Pancreas (tissue), 10 donors: ENCODE measurements at places on chromosomes 2 and 18.

DNA sequence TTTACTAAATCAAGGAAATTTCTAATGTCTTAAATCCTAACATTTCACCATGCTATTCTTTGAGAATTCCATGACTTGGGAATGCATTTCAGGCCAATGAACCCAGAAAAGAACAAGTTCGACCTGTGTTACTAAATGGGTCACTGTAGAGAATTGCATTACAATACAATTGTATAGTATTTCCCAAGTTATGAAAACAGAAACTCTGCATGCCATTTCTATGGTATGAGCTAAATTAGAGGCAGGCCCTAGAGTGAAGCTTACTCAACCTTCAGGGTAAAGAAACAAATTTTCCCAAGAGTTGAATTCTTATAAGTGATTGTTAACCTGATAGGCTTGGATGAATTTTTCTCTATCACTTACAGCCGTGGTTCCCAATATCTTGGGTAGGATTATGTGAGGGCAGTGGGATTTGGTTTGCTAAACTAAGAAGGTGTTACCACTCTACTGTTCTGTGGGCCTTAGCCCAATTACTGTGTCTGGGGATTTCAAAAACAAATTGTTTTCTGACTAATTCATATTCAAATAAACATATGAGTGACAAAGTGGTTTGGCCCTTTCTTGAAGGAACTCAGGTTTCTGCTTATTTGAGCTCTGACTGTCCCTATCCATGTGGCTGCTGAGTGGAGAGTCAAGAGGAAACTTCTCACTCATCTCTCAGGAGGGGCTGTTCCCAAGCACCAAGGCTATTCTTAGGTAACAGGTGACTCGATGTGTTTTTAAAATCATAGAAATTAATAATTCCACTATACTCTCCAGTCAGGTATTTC lies 11.2 kb upstream of the SERPINB7 start:
- no peak for DNase-seq

- no peak for DNase-seq
These were observed 513.8 kb upstream of the POU3F3 start for GRCh38 chr2:104340162-104340561.

GRCh38 chr2:160315337-160315736 lies 115.3 kb upstream of the ITGB6 start:
- no peak for DNase-seq

GRCh38 chr2:26164641-26165211 lies 8.2 kb upstream of the GAREM2 start:
- DNase-seq: no peak

DNA sequence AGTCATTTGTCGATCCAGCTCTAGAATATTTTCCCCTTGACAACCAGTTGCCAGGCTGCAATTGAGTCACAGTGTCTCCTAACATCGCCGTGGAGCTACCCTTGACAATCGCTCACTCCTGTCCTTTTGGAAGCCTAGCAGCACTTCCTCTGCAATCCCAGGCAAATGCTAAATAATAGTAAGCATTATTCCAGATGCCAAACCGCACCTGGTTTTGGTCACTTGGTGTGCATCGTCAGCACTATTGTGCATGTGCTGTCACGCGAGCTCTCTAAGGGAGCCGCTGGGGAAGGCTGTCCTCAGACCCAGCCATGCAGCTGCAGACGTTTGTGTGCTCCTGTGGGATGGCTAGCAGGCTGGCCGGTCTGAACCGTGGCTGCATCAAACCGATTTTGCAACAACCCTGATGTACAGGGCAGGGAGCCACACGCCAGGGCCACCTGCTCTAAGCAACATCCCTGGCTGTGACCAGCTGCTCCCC lies 549.5 kb upstream of the ID2 start:
- no peak for DNase-seq

- no peak for DNase-seq
These were observed 8.0 kb downstream of the GATA6 start for GRCh38 chr18:22177327-22177871.

GRCh38 chr2:17594533-17595401 lies 54.3 kb downstream of the VSNL1 start:
- no peak for DNase-seq

DNA sequence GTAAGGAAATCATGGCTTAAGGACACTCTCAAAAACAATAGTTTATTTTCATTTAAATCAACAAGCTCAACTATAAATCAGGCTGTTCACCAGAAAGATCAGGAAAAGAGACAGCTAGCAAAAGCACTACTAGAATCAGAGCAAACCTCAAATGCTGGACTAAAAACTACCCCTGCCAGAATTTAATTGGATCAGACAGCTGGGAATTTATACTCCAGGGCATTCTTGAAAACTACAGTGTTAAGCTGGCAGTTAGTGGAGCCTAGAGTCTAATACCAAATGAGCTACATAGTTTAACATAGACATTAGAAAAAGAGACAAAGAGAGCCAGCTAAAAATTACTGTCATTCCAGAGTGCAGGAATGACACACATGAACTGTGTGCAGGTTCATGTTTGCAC lies 1016.4 kb upstream of the CRIM1 start:
- DNase-seq: no peak

DNA sequence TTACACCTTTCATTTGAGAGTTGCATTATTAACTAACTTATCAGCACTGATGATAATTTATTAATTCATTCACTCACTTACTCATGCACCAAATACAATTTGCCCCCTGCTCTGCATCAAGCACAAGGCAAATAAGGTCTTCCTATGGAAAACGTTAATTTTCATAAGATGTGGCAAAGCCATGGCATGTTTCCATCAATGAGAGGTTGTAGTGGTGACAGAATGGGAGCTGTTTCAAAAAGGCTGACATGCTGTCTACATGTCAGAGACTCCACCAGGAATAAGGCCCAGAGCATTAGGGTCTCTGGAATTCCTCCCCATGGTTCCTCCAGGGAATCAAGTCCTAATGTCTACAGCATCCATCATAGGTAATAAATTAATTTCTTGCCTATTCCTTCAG lies 978.8 kb downstream of the TMEM182 start:
- DNase-seq: no peak

- peak; percentile 59 for DNase-seq
These were observed 709 bp downstream of the UGP2 start for GRCh38 chr2:63842149-63843061.

GRCh38 chr2:172429301-172429968 lies 2.0 kb downstream of the ITGA6 start:
- DNase-seq: no peak

- DNase-seq: no peak
These were observed 60.4 kb upstream of the SLC35G4 start for GRCh38 chr18:11548916-11549551.

GRCh38 chr2:121682396-121683298 lies 33.4 kb upstream of the CLASP1 start:
- DNase-seq: no peak

DNA sequence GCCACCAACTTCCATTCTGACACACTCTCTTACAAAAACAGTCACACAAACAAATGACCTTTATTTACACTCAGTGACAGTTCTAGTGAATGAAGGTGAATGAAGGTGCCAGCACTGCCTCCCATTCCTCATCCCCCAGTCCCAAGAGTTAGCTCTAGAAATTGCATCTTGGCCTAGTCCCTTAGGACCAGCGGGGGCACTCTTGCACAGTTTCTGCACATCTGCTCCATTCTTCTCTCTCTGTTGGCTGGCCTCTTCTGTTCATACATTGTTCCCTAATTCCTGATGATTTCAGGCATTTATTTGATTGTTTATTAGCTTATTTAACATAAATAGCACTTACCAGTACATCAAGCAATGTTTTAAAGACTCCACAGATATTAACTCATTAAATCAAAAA lies 30.9 kb downstream of the GAREM1 start:
- DNase-seq: no peak

DNA sequence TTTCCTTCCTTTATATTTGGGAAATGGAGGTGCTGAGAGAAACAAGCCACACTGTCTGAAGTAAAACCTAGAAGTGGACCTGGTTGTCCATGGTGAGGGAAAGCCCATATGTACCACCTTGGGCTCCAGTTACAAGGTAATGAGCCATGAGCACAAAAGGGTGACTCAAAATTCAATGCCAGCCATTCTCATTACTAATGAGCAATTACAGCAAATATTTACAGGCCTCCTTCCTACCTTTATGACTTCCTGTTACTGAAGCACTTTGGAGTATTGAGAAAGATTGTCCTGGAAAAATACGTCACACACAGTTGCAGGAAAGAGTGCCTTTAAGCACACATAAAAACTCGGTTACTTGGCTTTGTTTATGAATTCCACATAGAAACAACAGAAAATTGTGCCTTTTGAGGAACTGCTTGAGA lies 9.1 kb downstream of the EPAS1 start:
- no peak for DNase-seq

DNA sequence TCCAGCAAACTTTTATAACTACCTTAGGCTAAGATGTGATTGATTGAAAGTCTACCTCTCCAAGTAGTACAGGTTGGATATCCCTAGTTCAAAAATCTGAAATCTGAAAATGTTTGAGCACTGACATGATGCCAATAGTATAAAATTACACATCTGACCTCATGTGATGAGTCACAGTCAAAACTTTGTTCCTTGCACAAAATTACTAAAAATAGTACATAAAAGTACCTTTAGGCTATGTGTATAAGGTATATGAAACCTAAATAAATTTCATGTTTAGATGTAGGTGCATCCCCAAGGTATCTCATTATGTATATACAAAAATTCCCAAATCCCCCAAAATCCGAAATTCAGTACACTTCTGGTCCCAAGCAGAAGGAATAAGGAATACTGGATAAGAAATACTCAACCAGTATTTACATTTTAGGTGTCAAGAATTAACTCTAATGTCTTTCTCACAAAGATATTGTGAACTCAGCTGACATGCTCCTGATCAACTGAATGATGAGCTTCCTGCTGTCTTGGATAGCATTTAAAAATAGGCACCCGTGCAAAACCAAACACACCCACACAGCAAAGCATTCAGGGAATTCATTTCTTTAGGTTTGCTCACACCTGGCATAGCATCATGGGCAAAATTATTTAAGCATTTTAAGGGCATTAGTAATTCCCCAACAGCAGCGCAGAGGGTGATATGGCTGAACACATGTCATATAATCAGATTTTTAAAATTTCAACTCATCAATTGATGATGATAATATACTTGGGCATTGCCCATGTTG lies 497.4 kb upstream of the MEIS1 start:
- DNase-seq: no peak

GRCh38 chr2:11097854-11098387 lies 57.3 kb upstream of the SLC66A3 start:
- DNase-seq: no peak

GRCh38 chr2:241279828-241280227 lies 35.6 kb downstream of the HDLBP start:
- DNase-seq: no peak

- no peak for DNase-seq
These were observed 60.6 kb downstream of the ZEB2 start for GRCh38 chr2:144459286-144459685.

- DNase-seq: no peak
These were observed 109.5 kb downstream of the RNF144A start for GRCh38 chr2:7026742-7027141.

GRCh38 chr2:34242763-34243123 lies 643.6 kb upstream of the FAM98A start:
- peak; percentile 91 for DNase-seq

GRCh38 chr18:43396266-43396665 lies 119.0 kb upstream of the SYT4 start:
- no peak for DNase-seq

GRCh38 chr2:26675651-26676255 lies 16.8 kb upstream of the KCNK3 start:
- DNase-seq: peak; percentile 9

- no peak for DNase-seq
These were observed 35.4 kb downstream of the TOGARAM2 start for GRCh38 chr2:29016504-29016903.

DNA sequence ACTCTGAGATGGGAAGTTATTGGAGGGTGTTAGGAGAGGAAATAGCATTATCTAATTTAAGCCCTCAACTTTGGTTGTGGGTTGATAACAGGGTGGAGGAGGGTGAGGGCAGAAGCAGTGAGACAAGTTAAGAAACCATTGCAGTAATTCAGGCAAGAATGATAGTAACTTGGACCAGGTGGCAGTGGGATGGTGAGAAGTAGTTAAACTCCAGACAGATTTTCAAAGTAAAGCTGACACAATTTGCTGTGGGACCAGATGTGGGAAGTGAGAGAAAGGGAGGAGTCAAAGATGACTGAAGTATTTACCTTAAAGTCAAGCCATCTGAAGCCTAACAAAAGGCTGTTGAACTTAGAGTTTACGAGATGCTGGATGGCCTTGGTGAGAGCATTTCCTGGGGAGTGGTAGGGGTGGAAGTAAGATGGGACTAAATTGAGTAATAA lies 163.2 kb upstream of the KLF7 start:
- no peak for DNase-seq

DNA sequence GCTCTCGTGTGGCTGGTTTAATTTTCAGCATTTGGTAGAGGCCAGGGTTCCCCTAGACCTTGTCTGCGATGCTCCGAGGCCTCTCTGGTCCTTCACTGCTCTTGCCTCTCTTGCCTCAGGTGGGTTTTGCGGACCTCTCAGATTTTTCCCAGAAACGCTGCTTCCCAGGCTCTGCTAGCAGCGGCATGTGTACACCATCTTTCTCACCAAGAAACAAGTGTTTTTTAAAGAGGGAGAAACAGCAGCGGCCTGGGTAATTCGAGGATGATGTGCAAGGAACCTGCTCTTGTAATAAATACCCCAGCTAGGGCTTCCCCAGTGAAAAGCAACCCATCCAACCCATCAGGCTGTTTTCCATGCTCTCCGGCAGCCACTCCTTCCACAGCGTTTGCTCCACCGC lies 33.5 kb upstream of the COL6A3 start:
- no peak for DNase-seq

GRCh38 chr2:212385241-212385640 lies 153.4 kb downstream of the ERBB4 start:
- DNase-seq: no peak

DNA sequence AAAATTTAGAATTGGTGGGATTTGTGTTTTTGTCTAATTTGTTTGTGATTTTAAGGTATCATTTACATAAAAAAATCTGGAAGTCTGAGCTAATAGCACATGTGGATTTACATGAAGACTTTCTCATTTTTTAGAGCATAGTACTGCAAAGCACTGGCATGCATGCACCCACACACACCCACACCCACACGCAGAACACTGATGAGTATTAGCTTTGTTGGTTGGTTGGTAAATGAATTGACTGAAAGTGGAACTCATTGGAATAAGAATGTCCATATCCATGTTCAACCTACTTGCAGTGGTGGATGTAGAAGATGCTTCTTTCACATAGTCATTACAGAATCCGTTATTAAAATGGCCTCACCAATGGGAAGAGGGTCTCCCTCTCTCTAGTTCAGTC lies 475.8 kb downstream of the PLCL1 start:
- DNase-seq: no peak

- no peak for DNase-seq
These were observed 101.0 kb downstream of the BCL2L11 start for GRCh38 chr2:111221701-111222100.

- DNase-seq: no peak
These were observed 135.0 kb downstream of the IKZF2 start for GRCh38 chr2:213016166-213016983.

- DNase-seq: no peak
These were observed 167.1 kb upstream of the KYNU start for GRCh38 chr2:142710336-142710735.

GRCh38 chr2:204177977-204178522 lies 241.5 kb downstream of the ICOS start:
- DNase-seq: peak; percentile 17

GRCh38 chr2:66695226-66695735 lies 260.4 kb downstream of the MEIS1 start:
- no peak for DNase-seq
